Liver (tissue), 10 donors: ENCODE measurements at places on chromosomes 2 and 18. TPM values are rescaled to one million over a fixed set of nuclear protein-coding genes. Genes with fewer than 3 reads are reported as not detected.

DNA sequence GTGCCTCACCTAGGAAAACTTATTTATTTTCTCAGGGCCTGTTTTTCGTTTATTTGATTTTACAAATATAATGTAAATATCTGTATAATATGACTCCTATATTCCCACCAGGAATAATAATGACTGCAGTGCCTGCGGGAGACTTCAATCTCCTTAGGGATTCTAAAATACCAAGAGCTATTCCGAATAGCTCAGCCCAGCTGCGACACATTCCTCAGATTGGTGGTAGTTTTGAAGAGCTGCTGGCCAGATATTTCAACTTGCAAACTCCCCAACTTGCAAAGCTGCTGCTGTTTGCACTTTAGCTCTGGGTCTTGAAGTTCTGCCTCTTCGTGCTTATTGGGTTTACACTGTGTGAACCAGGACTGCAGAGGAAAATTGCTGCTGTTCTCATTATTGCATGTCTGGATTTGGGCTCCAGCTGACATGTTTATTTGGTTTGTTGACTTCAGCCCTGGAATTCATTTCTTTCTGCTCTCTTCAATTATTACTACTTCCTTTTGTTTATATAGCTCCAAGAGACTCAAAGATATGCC is 480.2 kb upstream of the CHST9 start:
- DNase-seq: no peak
- H3K36me3 ChIP-seq: no peaks in the 10 kb centered on the region
- H3K27me3 ChIP-seq: no peaks in the 10 kb centered on the region
- H3K4me1 ChIP-seq: peaks cover 31% of the 10 kb centered on the region
- no peak overlapping the region for H3K27ac ChIP-seq

GRCh38 chr2:63790906-63791305 is 50.8 kb upstream of the UGP2 start:
- H3K27ac ChIP-seq: peak overlapping the region; percentile 70
- no peaks in the 10 kb centered on the region for H3K36me3 ChIP-seq
- peaks cover 5% of the 10 kb centered on the region for H3K4me1 ChIP-seq
- no peak for DNase-seq
- H3K27me3 ChIP-seq: no peaks in the 10 kb centered on the region

- no peak for DNase-seq
- no peaks in the 10 kb centered on the region for H3K27me3 ChIP-seq
- H3K4me3 ChIP-seq: no peak overlapping the region
- no peaks in the 10 kb centered on the region for H3K36me3 ChIP-seq
- H3K27ac ChIP-seq: no peak overlapping the region
- peaks cover 9% of the 10 kb centered on the region for H3K4me1 ChIP-seq
Measured at GRCh38 chr2:85156153-85156552, 23.0 kb downstream of the TCF7L1 start.

GRCh38 chr2:95275601-95276243 is 1.5 kb downstream of the PROM2 start:
- H3K36me3 ChIP-seq: no peaks in the 10 kb centered on the region
- H3K27ac ChIP-seq: no peak overlapping the region
- H3K27me3 ChIP-seq: no peaks in the 10 kb centered on the region
- no peak overlapping the region for H3K4me3 ChIP-seq
- DNase-seq: no peak

DNA sequence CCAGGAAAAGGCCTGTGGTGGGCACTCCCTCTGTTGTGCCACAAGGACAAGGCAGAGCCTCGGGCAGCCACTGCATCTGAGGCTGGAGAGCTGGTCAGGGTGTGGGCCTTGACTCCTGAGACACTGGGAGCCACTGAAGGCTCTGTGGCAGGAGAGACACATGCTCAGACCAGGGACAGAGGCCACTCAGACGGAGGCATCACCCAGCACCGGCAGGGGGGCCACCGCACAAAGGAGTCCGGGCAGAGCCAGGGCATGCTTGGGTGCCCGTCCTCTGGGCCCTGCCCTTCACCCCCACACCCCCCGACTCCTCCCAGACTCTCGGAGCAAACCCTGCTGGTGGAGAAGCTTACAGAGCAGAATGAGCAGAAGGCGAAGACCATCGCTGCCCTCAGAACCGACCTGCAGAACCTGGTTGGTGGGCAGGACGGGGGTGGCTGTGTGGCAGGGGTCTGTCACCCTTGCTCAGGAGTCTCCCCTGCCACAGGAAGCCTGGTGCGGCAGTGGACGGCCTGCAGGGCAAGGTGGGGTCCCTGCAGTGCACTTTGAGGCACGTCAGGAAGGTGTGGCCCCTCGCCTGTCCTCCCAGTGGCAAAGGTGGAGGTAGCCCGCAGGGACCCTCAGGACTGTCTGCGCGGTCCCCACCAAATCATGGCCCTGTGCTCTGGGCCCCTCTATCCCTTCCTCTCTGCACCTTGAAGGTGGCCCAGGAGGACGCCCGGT is 26.0 kb downstream of the CROCC2 start:
- H3K36me3 ChIP-seq: no peaks in the 10 kb centered on the region
- no peak for DNase-seq
- no peak overlapping the region for H3K27ac ChIP-seq
- no peaks in the 10 kb centered on the region for H3K27me3 ChIP-seq

DNA sequence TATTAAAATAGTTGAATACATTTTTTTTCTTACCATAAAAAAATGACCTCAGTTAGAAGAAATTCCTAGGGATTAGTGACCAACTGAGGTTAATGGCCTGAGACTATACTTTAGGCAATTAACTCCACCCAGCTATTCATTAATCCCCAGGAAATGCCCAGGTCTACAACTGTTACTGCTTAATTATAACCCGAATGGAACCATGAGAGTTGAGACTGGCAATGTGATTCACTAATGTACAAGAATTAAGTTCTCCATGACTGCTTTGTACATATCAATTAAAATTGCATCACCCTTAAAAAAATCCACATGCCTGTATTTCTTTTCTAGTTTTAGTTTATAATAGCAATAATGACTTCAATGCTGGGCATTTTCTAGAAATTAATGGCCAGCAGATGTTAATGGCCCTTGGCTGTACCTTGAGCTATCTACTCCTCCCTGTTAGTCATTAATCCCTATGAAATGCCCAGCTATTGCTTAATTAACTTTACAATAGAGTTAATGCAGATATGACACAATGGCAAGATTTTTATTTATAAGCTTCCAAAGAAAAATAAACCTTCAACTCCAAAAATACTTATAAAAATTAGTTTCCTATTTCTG is 44.1 kb downstream of the ERBB4 start:
- no peaks in the 10 kb centered on the region for H3K36me3 ChIP-seq
- H3K27me3 ChIP-seq: no peaks in the 10 kb centered on the region
- H3K27ac ChIP-seq: no peak overlapping the region
- no peaks in the 10 kb centered on the region for H3K4me1 ChIP-seq

- no peaks in the 10 kb centered on the region for H3K4me1 ChIP-seq
- H3K4me3 ChIP-seq: no peak overlapping the region
- DNase-seq: no peak
- H3K36me3 ChIP-seq: no peaks in the 10 kb centered on the region
- no peak overlapping the region for H3K27ac ChIP-seq
Measured at GRCh38 chr2:230972046-230972445, 23.9 kb upstream of the SPATA3 start.

GRCh38 chr2:8752385-8752784 is 70.5 kb downstream of the ID2 start:
- no peaks in the 10 kb centered on the region for H3K27me3 ChIP-seq
- H3K4me1 ChIP-seq: no peaks in the 10 kb centered on the region
- no peak overlapping the region for H3K27ac ChIP-seq
- peaks cover 11% of the 10 kb centered on the region for H3K36me3 ChIP-seq

DNA sequence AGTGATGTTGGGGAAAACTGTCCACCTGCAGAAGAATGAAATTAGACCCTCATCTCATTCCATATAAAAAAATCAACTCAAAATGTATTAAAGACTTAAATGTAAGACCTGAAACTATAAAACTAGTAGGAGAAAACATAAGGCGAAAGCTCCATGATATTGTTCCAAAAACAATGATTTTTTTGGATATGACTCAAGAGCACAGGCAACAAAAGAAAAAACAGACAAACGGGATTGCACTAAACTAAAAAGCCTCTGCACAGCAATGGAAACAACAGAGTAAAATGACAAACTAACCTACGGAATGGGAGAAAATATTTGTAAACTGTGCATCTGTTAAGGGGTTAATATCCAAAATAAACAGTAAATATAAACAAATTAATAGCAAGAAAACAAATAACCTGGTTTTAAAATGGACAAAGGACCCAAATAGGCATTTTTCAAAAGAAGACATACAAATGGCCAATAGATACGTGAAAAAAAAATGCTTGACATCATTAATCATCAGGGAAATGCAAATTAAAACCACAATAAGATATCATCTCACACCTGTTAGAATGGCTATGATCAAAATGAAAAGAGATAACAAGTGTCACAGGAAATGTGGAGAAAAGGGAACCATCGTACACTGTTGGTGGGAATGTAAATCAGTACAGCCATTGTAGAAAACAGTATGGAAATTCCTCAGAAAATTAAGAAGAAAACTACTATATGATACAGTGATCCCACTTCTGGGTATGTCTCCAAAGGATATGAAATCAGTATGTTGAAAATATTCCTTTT is 26.6 kb downstream of the LRRFIP1 start:
- no peaks in the 10 kb centered on the region for H3K4me1 ChIP-seq
- H3K36me3 ChIP-seq: no peaks in the 10 kb centered on the region
- no peak overlapping the region for H3K4me3 ChIP-seq
- no peak overlapping the region for H3K27ac ChIP-seq

DNA sequence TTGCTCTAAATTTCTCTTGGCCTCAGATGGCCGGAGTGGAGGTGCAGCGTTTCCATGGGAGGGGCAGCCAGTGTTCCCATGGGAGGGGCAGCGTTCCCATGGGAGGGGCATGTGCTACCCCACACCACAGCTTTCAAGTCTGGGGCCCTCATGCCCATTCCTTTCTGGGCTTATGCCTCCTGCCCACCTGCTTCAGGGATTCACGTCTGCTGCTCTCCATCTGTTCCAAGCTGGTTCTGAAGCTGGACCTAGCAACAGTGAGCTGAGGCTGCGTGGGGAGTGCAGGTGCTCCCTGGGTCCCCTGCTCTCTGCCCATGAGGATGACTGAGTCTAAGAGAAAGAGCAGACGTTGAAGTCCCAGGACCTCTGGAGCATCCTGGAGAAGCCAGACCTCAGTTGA is 243.1 kb upstream of the PXDN start:
- H3K4me1 ChIP-seq: no peaks in the 10 kb centered on the region
- H3K36me3 ChIP-seq: no peaks in the 10 kb centered on the region
- no peaks in the 10 kb centered on the region for H3K27me3 ChIP-seq
- DNase-seq: no peak

GRCh38 chr2:160358046-160358445 is 135.6 kb downstream of the RBMS1 start:
- no peaks in the 10 kb centered on the region for H3K36me3 ChIP-seq
- no peak overlapping the region for H3K27ac ChIP-seq
- no peaks in the 10 kb centered on the region for H3K4me1 ChIP-seq
- no peaks in the 10 kb centered on the region for H3K27me3 ChIP-seq
- no peak for DNase-seq

DNA sequence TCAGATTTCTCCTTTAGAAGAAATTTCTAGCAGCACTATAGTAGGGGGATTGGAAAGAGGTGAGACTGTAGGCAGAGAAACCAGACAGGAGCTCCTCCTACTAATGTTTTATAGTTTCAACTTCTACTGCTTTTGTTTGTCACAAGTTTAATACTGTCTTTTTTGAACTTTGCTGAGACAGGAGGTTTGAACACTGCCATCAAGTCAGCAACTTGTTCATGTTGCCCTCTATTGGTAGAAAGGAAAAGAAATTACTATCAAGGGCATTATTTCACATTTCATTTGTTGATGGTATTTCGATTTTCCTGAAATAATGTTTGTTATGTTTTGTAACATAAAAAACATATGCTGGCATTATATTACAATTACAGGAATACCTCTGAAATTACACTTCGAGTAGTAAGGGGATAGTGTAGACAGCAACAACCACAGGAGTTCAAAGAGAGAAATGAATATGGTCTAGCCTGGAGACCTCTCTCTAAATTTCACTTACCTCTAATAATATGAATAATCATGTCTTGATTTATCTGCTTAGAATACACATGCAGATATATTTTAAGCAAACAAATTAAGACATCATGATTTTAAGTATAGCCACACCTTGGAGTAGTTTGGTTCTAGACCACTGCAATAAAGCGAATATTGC is 12.4 kb upstream of the CCDC88A start:
- H3K4me1 ChIP-seq: no peaks in the 10 kb centered on the region
- H3K36me3 ChIP-seq: no peaks in the 10 kb centered on the region
- no peak overlapping the region for H3K27ac ChIP-seq
- H3K27me3 ChIP-seq: no peaks in the 10 kb centered on the region
- H3K4me3 ChIP-seq: no peak overlapping the region

GRCh38 chr2:202510911-202511310 is 123.9 kb upstream of the FAM117B start:
- H3K36me3 ChIP-seq: no peaks in the 10 kb centered on the region
- peaks cover 5% of the 10 kb centered on the region for H3K4me1 ChIP-seq
- H3K27me3 ChIP-seq: no peaks in the 10 kb centered on the region
- DNase-seq: no peak
- H3K27ac ChIP-seq: no peak overlapping the region

DNA sequence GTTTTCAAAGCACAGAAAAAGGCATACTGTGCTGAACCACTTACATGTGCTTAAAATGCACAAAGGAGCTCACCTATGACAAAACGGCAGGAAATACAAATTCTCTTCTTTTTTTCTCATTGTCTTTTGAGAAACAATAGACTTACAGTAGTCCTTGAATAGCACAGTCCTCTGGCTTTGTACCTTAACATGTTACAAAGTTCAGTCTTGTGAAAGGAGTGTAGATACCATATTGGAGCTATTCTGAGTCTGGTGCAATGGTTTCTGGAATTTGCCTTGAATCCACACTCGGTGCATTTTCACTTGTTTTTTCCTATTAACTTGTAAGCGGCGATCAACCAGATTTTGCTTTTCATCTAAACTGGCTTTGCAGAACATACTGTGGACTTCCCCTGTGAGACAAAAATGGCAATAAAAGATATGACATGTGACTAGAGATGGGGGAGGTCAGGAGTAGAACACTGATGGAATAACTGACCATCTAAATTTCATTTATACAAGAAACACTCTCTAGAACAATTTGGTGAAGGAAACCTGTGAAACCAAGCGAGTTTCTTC is 109.7 kb downstream of the METTL8 start:
- DNase-seq: no peak
- H3K27me3 ChIP-seq: no peaks in the 10 kb centered on the region
- H3K4me3 ChIP-seq: no peak overlapping the region
- H3K4me1 ChIP-seq: no peaks in the 10 kb centered on the region
- H3K27ac ChIP-seq: no peak overlapping the region

The SP140L gene
- polyA plus RNA-seq: 5.8 TPM

The RFTN2 gene
- polyA plus RNA-seq: 0.40 TPM

The CDK15 gene
- polyA plus RNA-seq: not detected

The TNS1 gene
- polyA plus RNA-seq: 23.0 TPM

The HOXD1 gene
- polyA plus RNA-seq: not detected

The NDUFV2 gene
- 415 TPM for polyA plus RNA-seq

The NTSR2 gene
- not detected for polyA plus RNA-seq
